ENCODE measurements at places on chromosomes 12 and 14. TPM values are rescaled to one million over a fixed set of nuclear protein-coding genes. Genes with fewer than 3 reads are reported as not detected.

Gene ACOT6
- not detected for total RNA-seq

GRCh38 chr14:67512463-67513310 lies 20.4 kb upstream of the PLEKHH1 start:
- DNase-seq, result no peak
- H3K27me3 ChIP-seq, result peaks cover 64% of the 10 kb centered on the region
- no peak overlapping the region for H3K4me3 ChIP-seq
- H3K27ac ChIP-seq, result no peak overlapping the region
- no peaks in the 10 kb centered on the region for H3K36me3 ChIP-seq

DNA sequence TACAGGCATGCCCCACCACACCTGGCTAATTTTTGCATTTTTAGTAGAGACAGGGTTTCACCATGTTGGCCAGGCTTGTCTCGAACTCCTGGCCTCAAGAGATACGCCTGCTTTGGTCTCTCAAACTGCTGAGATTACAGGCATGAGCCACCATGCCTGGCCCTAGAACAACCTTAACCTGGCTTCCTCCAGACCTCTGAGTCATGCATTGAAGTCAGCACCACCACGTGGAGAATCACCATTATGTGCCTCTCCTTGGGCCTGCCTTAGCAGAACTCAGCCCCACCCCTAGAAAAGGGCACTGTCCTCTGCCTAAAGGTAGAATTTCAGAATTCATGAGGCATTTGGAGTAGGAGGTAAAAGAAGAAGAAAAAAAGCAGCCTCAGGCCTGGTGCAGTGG lies 49.0 kb downstream of the LIMA1 start:
- peaks cover 11% of the 10 kb centered on the region for H3K27me3 ChIP-seq
- H3K4me1 ChIP-seq, result no peaks in the 10 kb centered on the region
- peak; percentile 72 for DNase-seq
- no peak overlapping the region for H3K27ac ChIP-seq

DNA sequence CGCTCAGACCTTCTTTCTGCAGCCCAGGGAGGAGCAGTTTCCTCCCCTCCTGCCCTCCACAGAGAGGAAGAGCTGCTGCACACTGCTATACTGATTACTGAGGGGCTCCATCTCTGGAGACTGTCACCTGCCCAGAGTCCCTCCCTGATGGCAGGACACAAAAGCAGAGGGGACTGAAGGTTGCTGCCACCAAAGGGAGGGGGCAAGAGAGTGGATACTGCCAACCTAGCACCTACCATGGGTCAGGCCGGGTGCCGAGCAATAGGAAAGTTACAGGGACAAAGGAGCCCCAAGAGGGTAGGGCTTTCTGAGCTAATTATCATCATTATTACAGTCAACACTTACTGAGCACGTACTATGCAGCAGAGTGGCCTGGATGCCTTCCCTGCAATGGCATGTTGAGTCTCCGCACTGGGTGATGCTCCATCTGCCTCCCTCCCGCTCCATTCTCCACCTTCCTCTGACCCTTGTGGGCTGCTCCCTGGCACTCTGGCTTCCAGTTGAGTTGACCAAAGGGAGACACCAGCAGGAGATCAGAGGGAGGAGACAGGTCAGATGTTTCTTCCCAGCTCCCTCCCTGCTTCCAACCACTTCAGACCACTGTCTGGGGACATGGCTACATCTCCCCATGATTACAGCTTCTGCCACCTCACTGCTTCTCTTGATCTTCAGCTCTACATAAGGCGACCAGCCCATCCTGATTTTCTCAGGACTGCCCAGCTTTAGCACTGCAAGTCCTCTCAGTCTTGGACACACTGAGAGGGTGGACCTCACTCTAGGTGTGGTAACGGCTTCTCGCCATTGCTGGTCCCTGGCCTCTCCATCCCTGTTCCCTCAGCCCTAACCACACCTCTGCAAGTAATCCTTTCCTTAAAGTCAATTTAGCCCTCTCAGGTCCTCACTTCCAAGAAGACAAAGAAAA lies 2.6 kb upstream of the KRT79 start:
- no peaks in the 10 kb centered on the region for H3K36me3 ChIP-seq
- no peak for DNase-seq
- no peak overlapping the region for H3K4me3 ChIP-seq
- no peak overlapping the region for H3K27ac ChIP-seq

GRCh38 chr12:57475271-57476161 lies 4.2 kb downstream of the ARHGAP9 start:
- H3K27me3 ChIP-seq, result peaks cover 60% of the 10 kb centered on the region
- no peaks in the 10 kb centered on the region for H3K4me1 ChIP-seq
- peak; percentile 87 for DNase-seq

- no peak overlapping the region for H3K27ac ChIP-seq
- H3K27me3 ChIP-seq, result no peaks in the 10 kb centered on the region
- no peaks in the 10 kb centered on the region for H3K36me3 ChIP-seq
- H3K4me3 ChIP-seq, result no peak overlapping the region
Measured at GRCh38 chr12:116126610-116127009, 150.9 kb downstream of the MED13L start.
